ENCODE measurements at places on chromosomes 5 and 9.

- DNase-seq: no peak
- no peaks in the 10 kb centered on the region for H3K36me3 ChIP-seq
Observed at GRCh38 chr5:137651022-137651421, 84.9 kb downstream of the KLHL3 start.

DNA sequence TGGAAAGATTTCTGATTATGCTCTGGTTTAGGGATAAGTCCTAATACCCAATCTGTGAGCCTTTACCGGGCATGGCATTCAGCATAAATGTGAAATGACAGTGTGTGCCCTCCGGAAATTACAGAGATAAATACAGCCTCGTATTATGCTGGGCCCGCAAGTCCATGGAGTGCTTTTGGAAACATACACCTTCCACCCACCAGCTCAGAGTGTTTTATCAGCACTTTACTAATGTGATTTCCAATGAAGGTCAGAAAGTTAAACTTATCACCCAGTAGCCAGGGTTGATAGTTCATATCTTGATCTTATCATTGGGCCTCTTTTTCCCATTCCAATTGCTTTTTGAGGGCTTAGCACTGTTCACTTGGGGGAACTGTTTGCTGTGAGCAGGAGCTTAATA lies 94.8 kb downstream of the SGCD start:
- DNase-seq: no peak
- no peaks in the 10 kb centered on the region for H3K27me3 ChIP-seq
- H3K27ac ChIP-seq: no peak overlapping the region
- H3K4me1 ChIP-seq: no peaks in the 10 kb centered on the region
- H3K36me3 ChIP-seq: no peaks in the 10 kb centered on the region

DNA sequence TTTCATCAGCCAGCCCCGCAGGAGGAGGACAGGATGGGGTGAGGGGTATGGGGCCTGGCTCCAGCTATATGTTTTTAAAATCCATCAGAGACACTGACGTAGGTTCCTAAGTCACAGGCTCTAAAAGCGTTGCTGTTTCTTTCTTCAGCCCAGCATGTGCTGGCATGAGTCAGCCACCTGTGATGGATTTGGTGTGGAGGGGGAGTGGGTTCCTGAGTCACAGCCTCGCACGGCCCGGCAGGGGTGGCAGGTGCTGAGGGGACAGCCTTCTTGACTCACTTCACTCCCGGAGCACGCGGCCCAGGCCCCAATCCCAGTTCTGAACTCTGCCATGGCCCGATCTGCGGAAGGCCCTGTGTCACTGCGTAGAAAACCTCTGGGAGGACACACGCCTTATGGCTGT lies 38.8 kb upstream of the RPL26L1 start:
- H3K27me3 ChIP-seq: no peaks in the 10 kb centered on the region
- H3K4me3 ChIP-seq: no peak overlapping the region
- no peaks in the 10 kb centered on the region for H3K4me1 ChIP-seq

DNA sequence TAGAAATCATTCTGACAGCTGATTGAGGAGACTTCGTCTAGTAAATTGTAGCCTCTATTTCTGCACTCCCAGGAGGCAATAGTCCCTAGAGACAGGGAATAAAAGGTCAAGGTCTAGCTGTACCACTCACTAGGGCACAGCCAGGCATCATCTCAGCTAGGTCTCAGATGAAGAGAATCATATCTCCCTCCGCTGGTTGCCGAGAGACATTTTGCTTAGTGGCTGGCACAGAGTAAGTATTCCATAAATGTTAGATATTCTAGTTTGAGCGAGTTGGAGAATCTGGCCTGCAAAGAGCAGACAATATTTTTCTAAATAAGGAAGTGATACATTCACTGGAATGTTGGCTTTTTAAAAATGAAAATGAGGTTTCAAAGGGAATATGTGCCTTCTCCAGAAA lies 180.4 kb upstream of the ACTBL2 start:
- no peaks in the 10 kb centered on the region for H3K4me1 ChIP-seq
- no peak for DNase-seq
- no peak overlapping the region for H3K4me3 ChIP-seq
- H3K27ac ChIP-seq: no peak overlapping the region
- H3K27me3 ChIP-seq: no peaks in the 10 kb centered on the region

- no peak overlapping the region for H3K4me3 ChIP-seq
- no peaks in the 10 kb centered on the region for H3K4me1 ChIP-seq
- no peak overlapping the region for H3K27ac ChIP-seq
Observed at GRCh38 chr9:110707419-110707818, 38.8 kb downstream of the MUSK start.

Data from neuronal stem cell (in vitro differentiated cells).